ENCODE measurements at places on chromosomes 6 and 20.

- DNase-seq = no peak
Measured at GRCh38 chr6:136682292-136682691, 110.0 kb downstream of the MAP3K5 start.

- DNase-seq = no peak
Measured at GRCh38 chr20:25194333-25194972, 1.1 kb upstream of the ENTPD6 start.

- DNase-seq = no peak
Measured at GRCh38 chr6:116450185-116450710, 10.9 kb upstream of the CALHM6 start.

- DNase-seq = no peak
Measured at GRCh38 chr20:57130160-57130772, 136.2 kb downstream of the BMP7 start.

GRCh38 chr6:114106020-114106419, 135.1 kb upstream of the HDAC2 start:
- no peak for DNase-seq

DNA sequence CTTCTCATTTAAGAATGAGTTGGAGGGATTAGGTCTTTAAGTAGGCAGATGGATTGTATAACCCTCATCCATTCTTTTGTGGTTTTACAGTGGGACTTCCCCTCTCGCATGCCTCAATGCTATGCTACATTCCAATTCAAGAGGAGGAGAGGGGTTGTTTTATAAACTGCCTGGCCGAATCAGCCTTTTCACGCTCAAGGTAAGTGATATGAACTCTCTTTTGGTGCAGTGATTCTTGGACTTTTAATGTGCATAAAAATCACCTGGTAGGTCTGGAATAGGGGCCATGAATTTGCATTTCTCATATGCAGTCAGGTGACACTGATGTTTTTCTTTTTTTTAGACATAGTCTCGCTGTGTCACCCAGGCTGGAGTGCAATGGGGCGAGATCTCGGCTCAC, 10.8 kb downstream of the ASXL1 start:
- no peak for DNase-seq

- DNase-seq = no peak
Measured at GRCh38 chr20:10513061-10513460, 78.0 kb downstream of the SLX4IP start.

GRCh38 chr20:7850775-7851490, 89.3 kb downstream of the HAO1 start:
- DNase-seq = no peak

GRCh38 chr20:48758206-48758820, 69.5 kb downstream of the PREX1 start:
- no peak for DNase-seq

DNA sequence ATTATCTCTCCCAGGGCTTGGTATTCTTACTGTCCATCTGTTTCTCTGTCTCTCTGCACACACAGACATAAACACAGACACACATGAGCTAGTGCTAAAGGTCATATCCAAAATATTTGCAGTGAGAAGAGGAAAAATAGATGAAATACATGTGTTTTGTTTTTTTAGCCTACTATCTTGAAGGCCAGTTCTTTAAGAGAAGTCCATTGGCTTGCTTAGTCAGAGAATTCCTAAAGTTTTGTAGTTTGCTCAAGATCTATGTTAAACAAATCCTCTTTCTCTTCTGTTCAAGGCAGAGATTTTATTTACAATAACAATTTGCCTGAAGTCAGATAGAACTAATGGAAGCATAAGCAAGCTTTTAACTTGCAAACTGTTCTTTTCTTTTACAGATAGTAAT, 120.0 kb upstream of the AKIRIN2 start:
- no peak for DNase-seq

GRCh38 chr6:95578106-95578410, 723 bp downstream of the MANEA start:
- peak; percentile 38 for DNase-seq

DNA sequence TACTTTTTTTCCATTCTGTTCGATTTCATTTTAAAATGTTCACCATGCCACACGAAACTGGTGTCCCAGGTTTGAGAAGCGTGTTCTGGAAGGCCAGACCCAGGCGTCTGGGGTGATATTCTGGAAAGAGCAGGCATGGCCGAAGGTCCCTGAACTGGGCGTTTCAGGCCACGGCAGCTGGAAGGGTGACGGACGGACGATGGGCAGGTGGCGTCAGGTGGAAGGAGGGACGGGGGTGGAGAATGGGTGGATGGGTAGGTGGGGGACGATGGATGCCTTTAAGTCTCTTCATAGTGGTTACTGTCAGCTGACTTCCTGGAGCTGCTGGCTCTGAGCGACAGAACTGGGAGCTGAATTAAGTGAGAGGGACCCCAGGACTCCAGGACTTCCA, 44.6 kb downstream of the CDH4 start:
- no peak for DNase-seq

- no peak for DNase-seq
Measured at GRCh38 chr6:42507901-42508300, 55.9 kb upstream of the UBR2 start.

DNA sequence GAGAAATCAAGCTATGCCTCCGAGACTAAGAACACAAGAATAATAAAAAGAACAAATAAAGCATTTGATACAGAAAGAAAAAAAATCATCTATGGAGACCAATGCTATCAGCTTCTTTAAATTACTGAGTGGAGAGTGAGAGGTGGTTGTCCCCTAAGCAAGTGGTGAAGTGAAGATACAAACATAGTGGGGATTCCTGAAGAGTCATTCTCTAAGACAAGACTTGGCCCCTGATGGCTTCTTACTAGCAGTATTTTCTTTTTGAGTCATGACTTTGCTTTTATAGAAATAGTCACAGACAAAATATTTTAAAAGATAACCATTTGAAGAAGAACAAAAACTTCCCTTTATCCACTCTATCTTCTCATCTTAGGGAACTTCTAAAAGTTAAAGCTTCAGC, 261.4 kb upstream of the PRDM1 start:
- DNase-seq = no peak
